ENCODE measurements at places on chromosomes 11 and 22. TPM values are rescaled to one million over a fixed set of nuclear protein-coding genes. Genes with fewer than 3 reads are reported as not detected.
A peak's percentile ranks its signal among the peaks of the same experiment; 100 is the strongest.

GRAP2 gene
- total RNA-seq = not detected

GRCh38 chr11:78127403-78127802 is 12.0 kb downstream of the ALG8 start:
- H3K4me3 ChIP-seq = no peak overlapping the region
- H3K36me3 ChIP-seq = peaks cover 5% of the 10 kb centered on the region
- H3K27ac ChIP-seq = no peak overlapping the region

DNA sequence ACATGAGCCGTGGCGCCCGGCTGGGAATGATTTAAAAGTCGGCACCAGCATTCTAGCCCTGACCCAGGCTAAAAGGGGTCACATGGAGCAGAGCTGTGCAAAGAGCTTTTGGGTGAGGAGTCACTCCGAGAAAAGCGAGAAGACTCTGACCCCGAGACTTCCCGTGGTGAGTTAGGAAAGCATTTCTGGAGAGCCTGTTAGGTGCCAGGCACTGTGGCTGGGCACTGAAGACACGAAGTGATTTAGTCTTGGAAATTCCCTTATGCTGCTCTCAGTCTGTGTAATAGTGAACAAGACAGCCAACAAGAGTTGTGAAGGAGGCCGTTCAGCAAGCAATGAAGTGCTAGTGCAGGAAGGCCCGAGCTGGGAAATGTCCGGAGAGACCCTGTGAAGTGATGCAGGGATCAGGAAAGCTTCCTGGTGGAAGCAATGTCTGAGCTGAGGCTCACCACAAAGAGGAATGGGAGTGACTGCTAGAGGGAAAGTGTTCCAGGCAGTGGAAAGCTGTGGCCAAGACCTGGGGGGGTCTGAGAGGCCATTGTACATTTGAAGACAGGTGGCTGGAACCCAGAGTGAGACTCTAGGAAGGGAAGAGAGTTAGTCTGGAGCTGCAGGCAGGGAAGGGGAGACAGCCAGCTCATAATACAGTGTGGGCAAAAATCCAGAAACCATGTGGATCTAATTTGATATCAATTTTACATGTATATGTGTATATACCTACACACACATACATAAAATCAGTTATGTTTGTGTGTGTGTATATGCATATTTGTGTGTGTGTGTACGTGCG is 31.6 kb downstream of the MARK2 start:
- H3K4me1 ChIP-seq = peaks cover 57% of the 10 kb centered on the region
- no peaks in the 10 kb centered on the region for H3K27me3 ChIP-seq
- peak overlapping the region; percentile 67 for H3K27ac ChIP-seq
- H3K4me3 ChIP-seq = peak overlapping the region; percentile 41

GRCh38 chr11:11691296-11692151 is 69.7 kb upstream of the GALNT18 start:
- no peaks in the 10 kb centered on the region for H3K36me3 ChIP-seq
- no peak overlapping the region for H3K27ac ChIP-seq
- H3K4me1 ChIP-seq = no peaks in the 10 kb centered on the region
- no peak for DNase-seq
- peaks cover 27% of the 10 kb centered on the region for H3K27me3 ChIP-seq

DNA sequence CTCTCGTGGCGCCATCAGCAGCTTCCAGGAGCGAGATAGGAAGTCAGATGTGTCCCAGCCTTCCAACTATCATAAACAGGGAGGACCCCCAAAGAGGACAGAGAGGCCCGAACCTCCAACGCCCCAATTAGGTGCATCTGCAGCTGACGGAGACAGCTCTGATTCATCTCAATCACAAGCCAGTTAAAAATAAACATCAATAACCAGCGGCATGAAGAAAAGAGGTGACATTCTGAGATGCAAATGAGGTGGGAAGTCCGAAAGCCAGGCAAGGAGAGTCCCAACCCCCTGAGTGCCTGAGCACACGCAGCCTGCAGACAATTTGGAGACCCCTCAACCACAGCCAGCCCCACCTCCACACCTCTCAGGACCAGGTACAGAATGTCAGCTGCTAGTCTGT is 28.1 kb upstream of the IGSF9B start:
- H3K27me3 ChIP-seq = peaks cover 57% of the 10 kb centered on the region
- no peaks in the 10 kb centered on the region for H3K4me1 ChIP-seq
- no peak overlapping the region for H3K4me3 ChIP-seq
- DNase-seq = no peak
- no peaks in the 10 kb centered on the region for H3K36me3 ChIP-seq
- H3K27ac ChIP-seq = no peak overlapping the region

- peaks cover 55% of the 10 kb centered on the region for H3K4me1 ChIP-seq
- H3K36me3 ChIP-seq = no peaks in the 10 kb centered on the region
- H3K27me3 ChIP-seq = peaks cover 2% of the 10 kb centered on the region
- no peak overlapping the region for H3K27ac ChIP-seq
- no peak for DNase-seq
- no peak overlapping the region for H3K4me3 ChIP-seq
These were observed 26.4 kb upstream of the OAF start for GRCh38 chr11:120184371-120184945.

DNA sequence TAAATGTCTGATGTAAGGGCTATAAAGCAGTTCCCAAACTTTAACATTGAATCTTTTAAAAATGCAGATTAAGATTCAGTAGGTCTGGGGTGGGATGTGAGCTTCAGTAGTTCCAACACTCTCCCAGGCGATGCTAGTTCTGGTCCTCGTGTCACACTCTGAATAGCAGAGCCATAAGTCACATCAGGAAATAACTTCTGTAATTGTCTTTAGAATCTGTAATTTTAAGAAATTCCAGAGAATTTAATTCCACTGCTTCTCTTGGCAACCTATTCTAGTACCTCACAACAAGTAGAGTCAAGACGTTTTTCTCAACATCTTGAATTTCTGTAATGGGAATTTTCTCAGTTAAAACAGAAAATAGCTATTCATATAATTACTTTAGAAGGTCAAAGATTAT is 223.1 kb downstream of the TMEM135 start:
- peak; percentile 44 for DNase-seq
- H3K27me3 ChIP-seq = no peaks in the 10 kb centered on the region
- H3K4me1 ChIP-seq = peaks cover 89% of the 10 kb centered on the region
- peaks cover 7% of the 10 kb centered on the region for H3K36me3 ChIP-seq
- H3K27ac ChIP-seq = peak overlapping the region; percentile 90

- H3K27me3 ChIP-seq = peaks cover 11% of the 10 kb centered on the region
- no peak overlapping the region for H3K4me3 ChIP-seq
- no peak overlapping the region for H3K27ac ChIP-seq
- no peaks in the 10 kb centered on the region for H3K36me3 ChIP-seq
- H3K4me1 ChIP-seq = peaks cover 8% of the 10 kb centered on the region
These were observed 98.0 kb upstream of the TBCEL start for GRCh38 chr11:120925944-120926343.

All from HFFc6 (cell line).